Foreskin keratinocyte (primary cell): ENCODE measurements at places on chromosomes 11 and 22. TPM values are rescaled to one million over a fixed set of nuclear protein-coding genes. Genes with fewer than 3 reads are reported as not detected.

GRCh38 chr11:87139475-87139874 is 101.7 kb downstream of the TMEM135 start:
- DNase-seq, result no peak

GRCh38 chr11:75968021-75968625 is 153.1 kb downstream of the UVRAG start:
- no peak for DNase-seq

DNA sequence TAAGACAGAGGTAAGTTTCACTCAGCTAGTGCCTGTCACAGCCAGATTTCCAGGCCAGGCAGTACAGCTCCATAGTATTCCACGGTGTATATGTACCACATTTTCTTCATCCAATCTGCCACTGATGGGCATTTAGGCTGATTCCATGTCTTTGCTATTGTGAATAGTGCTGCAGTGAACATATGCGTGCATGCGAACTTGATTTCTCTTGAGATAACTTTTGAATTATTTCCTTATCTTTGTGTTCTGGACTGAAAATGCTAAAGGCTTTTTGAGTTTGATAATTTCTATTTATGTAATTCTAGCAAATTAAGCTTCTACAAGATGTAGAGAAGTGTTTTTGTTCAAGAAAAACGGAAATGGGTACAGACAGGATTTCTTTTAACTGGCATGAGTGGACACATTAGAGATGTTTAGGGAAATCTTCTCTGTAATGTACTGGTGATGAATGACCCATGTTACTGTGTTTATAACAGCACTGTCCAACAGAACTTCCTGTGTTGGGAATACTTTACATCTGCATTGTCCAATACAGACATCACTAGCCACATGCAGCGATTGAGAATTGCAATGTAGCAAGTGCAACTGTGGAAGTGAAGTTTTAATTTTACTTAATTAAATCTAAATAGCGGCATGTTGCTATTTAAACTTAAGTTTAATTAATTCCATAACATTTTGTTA is 151.3 kb downstream of the CADM1 start:
- DNase-seq, result no peak

DNA sequence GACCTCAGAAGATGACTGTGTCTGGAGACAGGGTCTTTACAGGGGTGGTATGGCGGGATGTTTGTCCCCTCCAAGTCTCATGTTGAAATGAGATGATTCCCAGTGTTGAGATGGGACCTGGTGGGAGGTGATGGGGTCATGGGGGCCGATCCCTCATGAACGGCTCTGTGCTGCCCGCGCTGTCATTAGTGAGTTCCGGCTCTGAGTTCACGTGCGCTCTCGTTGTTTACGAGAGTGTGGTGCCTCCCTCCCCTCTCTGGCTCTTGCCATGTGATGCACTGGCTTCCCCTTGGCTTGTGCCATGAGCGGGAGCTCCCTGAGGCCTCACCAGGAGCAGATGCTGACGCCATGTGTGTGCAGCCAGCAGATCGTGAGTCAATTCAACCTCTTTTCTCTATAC is 830.8 kb downstream of the TBC1D22A start:
- no peak for DNase-seq

GRCh38 chr11:59175091-59175501 is 3.2 kb downstream of the DTX4 start:
- DNase-seq, result no peak

- no peak for DNase-seq
Observed at GRCh38 chr11:9703280-9703679, 39.4 kb downstream of the SWAP70 start.

DNA sequence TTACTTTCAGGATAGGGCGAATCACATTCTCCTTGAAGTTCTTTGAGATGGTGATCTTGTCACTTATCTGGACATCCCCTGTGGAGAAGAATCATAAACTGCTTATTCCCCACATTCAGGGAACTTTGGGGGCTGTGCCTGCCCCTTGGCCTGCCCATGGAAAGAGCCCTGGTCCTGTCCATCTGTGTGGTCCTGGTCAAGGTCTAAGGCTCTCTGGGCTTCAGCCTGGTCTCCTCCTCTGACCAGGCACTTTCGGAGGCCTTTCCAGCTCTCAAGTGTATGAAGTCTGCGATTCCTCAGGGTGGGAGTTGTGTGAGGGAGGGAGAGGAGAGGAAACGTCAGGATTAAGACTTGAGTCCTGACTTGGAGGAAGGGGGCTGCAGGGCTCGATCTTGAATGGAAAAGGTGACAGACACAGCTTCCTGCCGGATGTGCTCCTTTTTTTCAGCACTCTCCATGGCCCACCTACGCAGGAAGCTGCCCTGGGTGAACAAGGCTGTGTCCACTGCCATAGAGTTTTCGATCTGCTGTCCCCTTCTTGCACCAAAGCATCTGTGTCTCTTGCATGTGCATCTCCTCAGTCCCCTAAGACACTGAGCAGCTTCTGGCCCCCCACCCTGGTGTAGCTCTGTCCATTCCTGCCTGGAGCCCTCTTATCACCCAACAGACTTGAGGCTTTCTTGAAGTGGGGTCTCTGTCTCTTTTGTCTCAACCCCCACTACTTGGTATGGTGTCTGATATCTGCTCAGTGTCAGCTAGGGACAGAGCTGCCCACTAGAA is 50.8 kb upstream of the PHOX2A start:
- DNase-seq, result no peak

DNA sequence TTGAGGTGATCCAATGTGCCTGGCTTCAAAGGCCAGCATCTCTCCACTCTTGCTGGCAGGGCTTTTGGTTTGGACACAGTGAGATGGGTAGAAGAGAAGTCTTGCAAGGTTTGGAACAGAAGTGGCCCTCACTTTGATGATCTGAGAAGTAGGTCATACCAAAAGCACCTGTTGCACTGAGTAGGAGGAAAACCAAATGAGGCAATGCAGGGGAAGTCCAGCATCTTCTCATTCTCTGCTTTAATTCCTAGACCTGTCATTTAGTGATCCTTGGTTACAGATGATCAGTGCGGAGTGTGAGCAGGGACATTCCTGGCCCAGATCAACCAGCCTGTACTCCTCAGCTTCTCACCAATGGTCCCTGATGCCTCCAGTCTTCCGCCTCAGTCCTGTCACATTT is 990.5 kb downstream of the OPCML start:
- DNase-seq, result no peak

DNA sequence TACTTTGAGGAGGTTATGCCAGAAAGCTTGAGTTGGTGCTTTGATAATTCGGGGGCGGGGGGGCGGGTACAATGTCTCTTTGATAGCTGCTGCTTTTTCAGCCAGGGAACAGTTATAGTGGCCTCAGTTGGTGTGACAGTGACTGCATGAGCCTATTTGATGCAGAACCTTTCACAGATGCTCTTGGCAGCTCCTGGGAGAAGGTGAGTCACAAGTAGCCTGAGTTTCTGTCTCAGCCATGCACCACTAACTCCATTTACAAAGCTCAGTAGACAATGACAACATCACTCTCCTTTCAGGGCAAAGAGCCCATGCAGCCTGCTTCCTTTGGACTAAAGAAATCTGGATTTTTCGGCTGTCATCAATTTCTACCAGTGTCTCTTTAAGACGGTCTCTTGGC is 42.1 kb upstream of the SEZ6L start:
- DNase-seq, result no peak

- no peak for DNase-seq
Observed at GRCh38 chr11:125270711-125271110, 106.2 kb downstream of the PKNOX2 start.

DNA sequence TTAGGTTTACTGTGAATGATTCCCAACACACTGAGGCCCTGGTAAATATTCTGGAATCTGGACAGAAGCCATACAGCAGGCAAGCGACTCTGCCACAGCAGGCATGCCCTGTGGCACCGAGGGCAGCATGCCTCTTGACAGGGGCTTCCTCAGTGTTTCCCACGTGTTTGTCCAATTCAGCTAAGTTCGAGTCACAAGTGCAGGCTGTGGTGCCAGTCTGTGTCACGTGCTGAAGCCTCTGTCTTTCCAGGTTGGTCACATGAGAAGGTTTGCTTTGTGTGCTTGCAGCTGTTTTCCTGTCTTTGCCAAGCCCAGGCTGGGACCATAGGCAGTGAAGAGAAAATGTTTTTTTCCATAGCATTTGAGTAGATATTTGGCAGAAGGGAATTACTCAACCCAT is 2.4 kb upstream of the PPFIBP2 start:
- no peak for DNase-seq

GRCh38 chr11:58028687-58029411 is 1.9 kb upstream of the OR6Q1 start:
- no peak for DNase-seq

GRCh38 chr22:19178657-19179496 is at the start of gene SLC25A1:
Gene SLC25A1, minus strand, starts transcription at chr22:19178736. Its CDS starts 63 bp downstream, at chr22:19178673.
- DNase-seq, result peak; percentile 49

The TLCD5 gene
- total RNA-seq, result 2.7 and 3.4 TPM in 2 replicates

- DNase-seq, result peak; percentile 2
Observed at GRCh38 chr11:40445391-40445790, 1014.1 kb downstream of the LRRC4C start.

DNA sequence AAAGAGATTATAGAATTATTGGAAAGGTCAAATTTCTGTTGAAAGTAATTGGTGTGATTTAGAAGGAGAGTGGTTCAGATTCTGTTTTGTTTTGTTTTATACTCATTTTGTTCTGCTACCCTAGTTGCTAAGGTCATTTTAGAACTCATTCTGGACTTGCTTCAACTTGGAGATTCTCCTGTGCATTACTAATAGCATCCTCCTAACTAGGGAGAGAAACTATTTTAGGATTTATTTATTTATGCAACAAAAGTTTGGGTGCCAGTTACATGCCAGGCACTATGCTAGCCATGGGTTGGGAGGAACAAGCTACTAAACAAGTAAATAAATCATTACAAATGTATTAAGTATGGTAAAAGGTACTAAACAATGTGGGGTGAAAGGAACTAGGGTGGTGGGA is 84.0 kb downstream of the YAP1 start:
- DNase-seq, result no peak

- no peak for DNase-seq
Observed at GRCh38 chr22:37660709-37661045, 2.2 kb downstream of the PDXP start.

GRCh38 chr11:134020598-134020997 is 48.3 kb upstream of the JAM3 start:
- DNase-seq, result no peak

DNA sequence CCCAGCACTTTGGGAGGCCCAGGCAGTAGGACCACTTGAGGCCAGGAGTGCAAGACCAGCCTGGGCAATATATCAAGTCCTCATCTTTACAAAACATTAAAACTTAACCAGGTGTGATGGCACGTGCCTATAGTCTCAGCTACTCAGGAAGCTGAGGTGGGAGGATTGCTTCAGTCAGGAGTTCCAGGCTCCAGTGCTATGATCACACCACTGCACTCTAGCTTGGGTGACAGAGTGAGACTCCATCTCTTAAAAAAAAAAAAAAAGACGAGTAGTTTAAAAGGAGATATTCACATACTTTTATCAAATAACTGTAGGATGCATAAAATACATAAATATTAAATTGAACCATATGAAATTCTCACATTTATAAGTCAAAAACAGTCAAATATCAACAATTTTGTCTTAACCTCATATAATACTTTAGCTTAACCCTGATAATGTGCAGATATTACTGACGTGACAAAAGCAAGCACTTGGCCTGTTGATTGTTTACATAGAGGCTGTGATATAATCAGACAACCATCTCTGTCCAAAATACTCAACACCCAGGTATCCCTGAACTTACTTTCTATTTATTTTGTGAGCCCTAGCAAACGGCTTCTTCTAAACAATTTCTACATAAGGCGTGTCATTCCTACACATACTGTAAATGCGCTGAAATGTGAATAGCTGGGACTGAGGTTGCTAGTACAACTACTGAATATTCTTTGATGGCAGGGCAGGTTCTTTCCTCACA is 57.0 kb downstream of the PRCP start:
- DNase-seq, result no peak

The OR52E8 gene
- total RNA-seq, result not detected in 2 replicates

The NECTIN1 gene
- total RNA-seq, result 45.0 and 49.6 TPM in 2 replicates

GRCh38 chr11:35650006-35650405 is 12.6 kb upstream of the TRIM44 start:
- peak; percentile 86 for DNase-seq

The CUL5 gene
- 18.4 and 19.9 TPM in 2 replicates for total RNA-seq
